ENCODE measurements at places on chromosomes 6 and 20.

GRCh38 chr6:26224940-26225847, 138.0 kb downstream of the HFE start:
- no peak for DNase-seq

GRCh38 chr6:56787209-56787608, 144.5 kb upstream of the DST start:
- DNase-seq = no peak

DNA sequence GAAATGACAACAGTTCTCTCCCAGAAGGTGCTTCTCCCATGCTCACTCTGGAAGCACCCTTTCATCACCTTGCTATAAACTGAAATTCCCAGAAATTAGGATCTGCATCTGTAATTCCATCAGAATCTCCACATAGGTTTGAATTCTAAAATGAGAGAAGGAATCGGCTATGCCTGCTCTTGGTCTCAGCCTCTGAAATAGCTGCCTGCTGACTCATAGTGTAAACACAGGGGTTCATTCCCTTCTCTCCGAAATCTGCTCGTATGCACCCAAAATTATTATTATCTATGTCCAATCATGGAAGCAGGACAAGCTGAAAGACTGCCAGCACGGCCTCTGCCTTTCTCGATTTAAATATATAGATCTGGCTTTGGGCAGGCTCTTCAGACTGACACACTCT, 74.6 kb upstream of the TAB2 start:
- DNase-seq = no peak

DNA sequence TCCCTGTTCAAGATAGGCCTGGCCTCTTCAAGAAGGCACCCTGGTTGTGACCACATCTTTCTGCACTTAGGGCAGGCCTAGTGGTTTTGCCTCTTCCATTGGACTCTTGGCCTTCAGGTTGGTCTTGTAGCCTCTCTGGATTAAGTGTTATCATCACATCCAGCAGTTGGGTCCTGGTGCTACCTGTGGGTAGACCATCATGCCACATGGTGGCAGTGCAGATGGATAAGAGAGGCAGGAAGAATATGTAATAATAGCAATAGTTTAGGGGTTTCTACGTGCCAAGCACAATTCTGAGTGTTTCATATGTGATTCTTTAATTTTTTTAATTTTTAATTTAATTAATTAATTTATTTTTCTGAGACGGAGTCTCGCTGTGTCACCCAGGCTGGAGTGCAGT, 28.5 kb upstream of the SNRPB2 start:
- DNase-seq = peak; percentile 60

DNA sequence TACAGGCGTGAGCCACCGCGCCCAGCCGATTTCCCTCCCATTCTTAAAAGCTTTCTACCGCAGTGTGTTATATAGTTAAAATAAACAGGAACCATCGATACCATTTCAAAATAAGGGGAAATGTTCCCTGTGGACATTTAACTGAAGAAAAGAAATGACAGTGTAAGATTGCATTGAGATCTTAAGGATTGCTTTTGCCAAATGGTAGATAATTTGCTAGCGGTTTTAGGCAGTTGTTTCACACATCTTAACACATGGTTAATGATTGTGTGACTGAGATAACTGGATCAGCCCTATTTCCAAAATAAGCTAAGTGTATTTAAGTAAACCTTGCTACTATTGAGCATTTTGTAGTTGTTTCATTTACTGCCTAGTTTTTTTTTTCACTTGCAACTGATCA, 15.6 kb downstream of the STX16 start:
- DNase-seq = no peak

GRCh38 chr20:47317127-47317895, 39.2 kb downstream of the ZMYND8 start:
- peak; percentile 40 for DNase-seq

GRCh38 chr20:33909331-33909921, 84.3 kb upstream of the RALY start:
- DNase-seq = no peak

Data from CD4-positive, alpha-beta T cell (primary cell).